Endodermal cell (in vitro differentiated cells): ENCODE measurements at places on chromosomes 12 and 14.

- no peak for DNase-seq
Measured at GRCh38 chr12:132205271-132206045, 61.2 kb downstream of the NOC4L start.

- DNase-seq = peak; percentile 98
Measured at GRCh38 chr12:54560374-54560858, 11.0 kb downstream of the PDE1B start.

GRCh38 chr12:95083938-95084337 is 10.5 kb upstream of the NR2C1 start:
- no peak for DNase-seq

DNA sequence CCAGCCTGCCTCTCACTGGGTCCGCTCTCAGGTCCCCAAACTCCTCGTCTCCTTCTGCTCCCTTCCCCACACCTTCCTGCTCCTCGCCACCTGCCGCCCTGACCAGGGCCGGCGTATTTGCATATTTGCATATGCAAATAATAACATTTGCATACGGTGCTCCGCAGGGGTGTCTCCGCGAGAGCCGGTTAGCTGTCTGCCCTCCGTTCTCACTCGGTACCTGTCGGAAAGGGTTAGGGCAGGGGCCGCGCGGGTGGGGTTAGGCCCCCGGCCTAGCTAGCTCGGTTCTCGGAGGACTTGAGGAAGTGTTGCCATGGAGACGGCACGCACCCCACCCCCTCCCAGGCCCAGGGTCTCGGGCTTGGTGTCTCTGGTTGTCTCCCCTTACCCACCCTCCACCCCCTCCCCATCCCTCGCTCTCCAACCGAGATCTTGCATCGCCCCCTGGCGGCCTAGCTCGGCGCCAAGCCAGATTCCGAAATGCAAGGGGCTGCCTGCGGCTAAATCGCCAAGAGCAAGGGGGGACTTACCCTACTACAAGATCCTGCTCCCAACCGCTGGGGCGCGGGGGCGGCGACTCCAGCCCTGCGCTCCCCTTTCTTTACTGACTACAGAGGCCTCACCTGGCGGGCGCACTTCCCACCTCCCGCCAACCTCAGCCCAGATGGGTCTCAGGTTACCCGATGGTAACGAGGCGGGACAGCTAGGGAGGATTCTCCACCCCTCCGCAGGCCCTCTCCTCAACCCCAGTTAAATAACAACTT is 8.1 kb downstream of the STAC3 start:
- DNase-seq = peak; percentile 99

- no peak for DNase-seq
Measured at GRCh38 chr14:86675059-86675458, 1145.1 kb downstream of the FLRT2 start.

GRCh38 chr12:30847259-30847658 is 79.3 kb upstream of the TSPAN11 start:
- DNase-seq = peak; percentile 51

DNA sequence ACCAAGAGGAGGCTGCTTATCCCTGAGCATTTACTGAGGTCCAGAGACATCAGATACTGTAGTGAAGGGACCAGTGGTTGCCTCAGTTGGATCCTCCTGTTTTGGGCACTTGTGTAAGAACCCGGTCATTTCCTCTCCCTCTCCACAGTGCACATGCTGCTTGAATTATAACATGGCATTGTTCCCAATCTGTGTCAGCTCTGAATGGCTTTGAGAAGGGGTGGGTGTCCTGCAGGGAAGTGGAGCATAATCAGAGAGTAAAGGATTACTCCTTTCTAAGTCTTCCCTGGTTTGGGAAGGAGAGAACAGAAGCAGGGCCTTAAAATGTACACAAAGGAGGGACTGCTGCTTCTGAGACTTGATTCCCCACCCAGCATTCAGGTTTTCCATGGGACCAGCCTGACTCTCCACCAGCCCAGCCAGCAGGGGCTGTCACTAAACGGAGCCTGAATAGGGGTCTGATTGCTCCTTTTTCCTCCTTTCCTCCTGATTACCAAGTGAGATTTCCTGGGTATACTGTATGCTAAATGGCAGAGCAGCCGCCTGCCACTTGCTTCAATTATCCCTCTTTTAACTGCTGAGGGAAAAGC is 78.4 kb downstream of the NRXN3 start:
- DNase-seq = no peak

GRCh38 chr12:24595652-24596235 is 353.2 kb downstream of the BCAT1 start:
- peak; percentile 72 for DNase-seq

DNA sequence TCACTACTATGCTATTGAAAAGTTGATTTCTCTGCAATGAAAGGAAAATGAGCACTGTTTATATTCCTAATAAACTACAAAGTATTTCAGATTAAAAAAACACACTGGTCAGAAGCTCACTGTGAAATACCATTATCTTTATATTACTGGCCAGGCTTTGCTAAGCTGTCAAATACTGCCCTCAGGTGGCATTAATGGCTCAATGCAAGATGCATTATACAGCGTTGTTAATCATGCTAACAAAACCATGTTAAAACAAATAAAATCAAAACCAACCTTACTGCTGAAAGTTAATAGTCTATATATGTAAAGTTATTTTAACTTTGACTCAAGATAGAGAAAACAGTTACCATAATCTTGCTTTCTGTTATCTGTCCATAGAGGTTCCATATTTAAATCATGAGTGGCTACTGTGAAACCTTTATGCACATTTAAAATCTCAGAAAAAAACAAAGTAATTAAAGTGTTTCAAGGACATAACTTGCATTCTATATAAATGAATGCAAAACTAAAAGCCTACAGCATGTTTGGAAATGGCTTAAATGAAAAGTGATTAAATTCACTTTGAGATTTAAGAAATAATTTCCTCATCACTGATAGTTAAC is 121.7 kb downstream of the RALGAPA1 start:
- DNase-seq = peak; percentile 62
